ENCODE measurements at places on chromosomes 12 and 14. TPM values are rescaled to one million over a fixed set of nuclear protein-coding genes. Genes with fewer than 3 reads are reported as not detected.

The SIX6 gene
- not detected for total RNA-seq

The MYH6 gene
- not detected for total RNA-seq

The POTEG gene
- not detected for total RNA-seq

The SERPINA3 gene
- total RNA-seq, result not detected

DNA sequence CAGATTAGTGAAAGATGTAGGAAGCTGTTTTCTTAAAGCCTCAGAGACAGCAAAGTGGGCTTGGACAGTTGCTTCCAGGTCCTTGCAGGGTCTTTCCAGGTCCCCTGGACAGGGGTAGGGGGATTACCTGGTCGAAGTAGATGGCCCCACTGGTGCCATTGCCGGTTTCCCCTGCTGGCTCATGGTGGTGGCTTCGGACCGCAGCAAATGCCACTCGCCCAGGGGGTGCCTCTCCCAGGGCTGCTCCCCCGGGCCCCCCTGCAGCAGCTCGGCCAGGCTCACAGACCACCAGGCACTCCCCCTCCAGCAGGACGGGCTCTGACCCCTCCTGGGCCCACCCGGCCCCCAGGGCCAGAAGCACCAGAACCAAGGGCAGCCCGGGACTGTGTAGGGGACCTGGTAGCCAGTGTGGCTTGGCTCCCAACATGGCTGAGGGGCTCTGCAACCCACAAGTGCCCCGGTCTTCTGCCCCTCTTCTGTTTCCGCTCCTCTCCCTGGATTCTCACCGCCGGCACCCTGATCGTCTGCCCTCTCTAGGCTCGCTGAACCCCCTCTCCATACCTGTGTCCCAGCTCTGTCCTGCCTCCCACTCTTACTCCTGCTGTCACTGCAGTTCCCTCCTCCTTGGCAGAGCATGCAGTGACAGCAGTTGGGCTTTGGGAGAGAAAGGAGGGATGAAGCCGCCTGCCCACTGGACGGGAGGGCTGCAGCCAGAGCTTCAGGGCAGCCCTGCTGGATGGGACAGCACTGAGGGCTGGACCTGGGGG, 657 bp downstream of the CBLN3 start:
- DNase-seq, result no peak
- H3K4me1 ChIP-seq, result peaks cover 44% of the 10 kb centered on the region
- H3K27ac ChIP-seq, result peak overlapping the region; percentile 97
- peak overlapping the region; percentile 90 for H3K4me3 ChIP-seq
- no peaks in the 10 kb centered on the region for H3K27me3 ChIP-seq
- H3K36me3 ChIP-seq, result peaks cover 19% of the 10 kb centered on the region

DNA sequence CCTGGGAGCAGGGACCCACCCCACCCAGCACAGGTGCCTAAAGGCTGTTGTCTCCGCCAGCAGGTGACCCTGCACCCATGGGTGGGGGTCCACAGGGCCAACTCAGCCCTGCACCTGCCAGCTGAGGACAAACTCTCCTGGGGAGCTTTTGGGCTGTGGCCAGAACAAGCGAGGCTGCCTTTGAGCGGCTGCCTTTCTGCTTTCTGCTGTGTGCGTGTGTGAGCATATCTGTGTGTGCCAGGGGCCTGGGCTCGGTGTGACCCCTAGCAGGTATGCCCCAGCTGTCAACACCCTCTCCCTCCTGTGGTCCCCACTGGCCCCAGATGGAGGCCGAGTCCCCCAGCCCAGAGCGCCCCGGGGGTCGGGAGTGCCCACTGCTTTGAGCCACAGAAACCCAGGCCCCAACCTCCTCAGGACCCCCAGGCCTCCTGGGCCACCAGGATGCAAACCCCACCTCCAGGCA, 25.9 kb upstream of the GPR132 start:
- peaks cover 21% of the 10 kb centered on the region for H3K4me1 ChIP-seq
- no peak overlapping the region for H3K4me3 ChIP-seq
- no peak overlapping the region for H3K27ac ChIP-seq
- no peak for DNase-seq
- no peaks in the 10 kb centered on the region for H3K27me3 ChIP-seq

GRCh38 chr14:68122651-68123050, 303.1 kb downstream of the RAD51B start:
- peaks cover 5% of the 10 kb centered on the region for H3K36me3 ChIP-seq
- no peak overlapping the region for H3K4me3 ChIP-seq
- no peak for DNase-seq
- no peak overlapping the region for H3K27ac ChIP-seq
- H3K4me1 ChIP-seq, result no peaks in the 10 kb centered on the region

- no peaks in the 10 kb centered on the region for H3K36me3 ChIP-seq
- H3K27ac ChIP-seq, result peak overlapping the region; percentile 54
- DNase-seq, result no peak
- peaks cover 47% of the 10 kb centered on the region for H3K27me3 ChIP-seq
- H3K4me1 ChIP-seq, result peaks cover 16% of the 10 kb centered on the region
- peak overlapping the region; percentile 81 for H3K4me3 ChIP-seq
Measured at GRCh38 chr14:91946622-91947474, 646 bp downstream of the FBLN5 start.

- H3K4me1 ChIP-seq, result no peaks in the 10 kb centered on the region
- no peak for DNase-seq
- H3K4me3 ChIP-seq, result no peak overlapping the region
- no peak overlapping the region for H3K27ac ChIP-seq
- H3K27me3 ChIP-seq, result peaks cover 6% of the 10 kb centered on the region
- no peaks in the 10 kb centered on the region for H3K36me3 ChIP-seq
Measured at GRCh38 chr14:54003064-54003463, 46.4 kb upstream of the BMP4 start.

DNA sequence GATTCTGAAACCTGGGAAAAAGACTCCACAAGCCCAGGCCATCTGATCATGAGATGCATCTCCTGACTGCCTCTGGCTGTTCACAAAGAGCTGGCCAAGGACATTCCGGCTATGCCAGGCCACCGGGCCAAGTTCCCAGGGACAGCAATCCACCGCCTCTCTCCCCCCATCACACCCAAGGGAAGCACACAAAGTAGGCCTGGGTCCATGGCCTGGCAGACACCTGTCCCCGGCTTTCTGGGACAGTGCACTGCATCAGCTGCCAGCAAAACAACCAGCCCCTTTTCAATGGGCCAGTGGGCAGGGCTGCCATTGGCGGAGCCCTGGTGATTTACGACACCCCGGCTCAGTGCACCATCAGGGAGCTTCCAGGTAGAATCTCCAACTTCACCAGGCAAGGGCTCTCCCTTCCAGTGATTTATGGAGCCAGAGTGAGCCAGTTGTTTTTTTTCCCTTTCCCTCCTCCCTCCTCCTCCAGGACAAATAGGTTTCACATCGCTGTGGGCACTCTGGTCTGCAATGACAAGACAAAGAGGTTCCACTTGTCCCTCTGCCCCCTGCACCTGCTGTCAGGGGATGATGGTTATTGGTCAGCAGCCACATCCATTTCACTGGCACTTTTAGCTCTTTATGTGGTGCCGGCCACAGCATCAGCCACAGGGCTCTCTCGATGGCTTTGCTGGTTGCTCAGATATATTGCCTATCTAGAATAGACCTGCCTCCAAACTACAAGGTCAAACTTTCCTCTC, 149.6 kb downstream of the SLC38A6 start:
- peaks cover 9% of the 10 kb centered on the region for H3K27me3 ChIP-seq
- no peak for DNase-seq
- no peaks in the 10 kb centered on the region for H3K36me3 ChIP-seq
- no peaks in the 10 kb centered on the region for H3K4me1 ChIP-seq

DNA sequence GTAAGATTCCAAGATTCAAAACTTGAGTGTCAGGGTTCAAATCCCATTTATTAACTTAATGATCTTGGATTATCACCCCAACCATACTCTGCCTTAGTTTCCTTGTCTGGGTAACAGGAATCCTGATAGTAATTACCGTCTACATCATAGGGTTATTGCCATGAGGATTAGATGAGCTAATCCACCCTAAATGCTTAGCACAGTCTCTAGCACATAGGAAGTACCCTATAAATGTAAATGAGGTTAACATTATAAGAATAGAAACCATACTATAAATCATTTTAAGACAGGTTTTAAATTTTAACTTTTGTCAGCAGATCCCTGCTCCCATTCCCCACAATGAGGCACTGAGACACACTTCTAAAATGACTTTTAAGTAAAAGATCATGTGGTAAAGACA, 36.5 kb downstream of the DBX2 start:
- no peaks in the 10 kb centered on the region for H3K4me1 ChIP-seq
- H3K36me3 ChIP-seq, result no peaks in the 10 kb centered on the region
- H3K27ac ChIP-seq, result no peak overlapping the region
- H3K4me3 ChIP-seq, result no peak overlapping the region

Measured in activated naive CD8-positive, alpha-beta T cell treated with anti-CD3 and anti-CD28 coated beads for 36 hours (primary cell).